ENCODE measurements at places on chromosomes 6 and 20. TPM values are rescaled to one million over a fixed set of nuclear protein-coding genes. Genes with fewer than 3 reads are reported as not detected.

DNA sequence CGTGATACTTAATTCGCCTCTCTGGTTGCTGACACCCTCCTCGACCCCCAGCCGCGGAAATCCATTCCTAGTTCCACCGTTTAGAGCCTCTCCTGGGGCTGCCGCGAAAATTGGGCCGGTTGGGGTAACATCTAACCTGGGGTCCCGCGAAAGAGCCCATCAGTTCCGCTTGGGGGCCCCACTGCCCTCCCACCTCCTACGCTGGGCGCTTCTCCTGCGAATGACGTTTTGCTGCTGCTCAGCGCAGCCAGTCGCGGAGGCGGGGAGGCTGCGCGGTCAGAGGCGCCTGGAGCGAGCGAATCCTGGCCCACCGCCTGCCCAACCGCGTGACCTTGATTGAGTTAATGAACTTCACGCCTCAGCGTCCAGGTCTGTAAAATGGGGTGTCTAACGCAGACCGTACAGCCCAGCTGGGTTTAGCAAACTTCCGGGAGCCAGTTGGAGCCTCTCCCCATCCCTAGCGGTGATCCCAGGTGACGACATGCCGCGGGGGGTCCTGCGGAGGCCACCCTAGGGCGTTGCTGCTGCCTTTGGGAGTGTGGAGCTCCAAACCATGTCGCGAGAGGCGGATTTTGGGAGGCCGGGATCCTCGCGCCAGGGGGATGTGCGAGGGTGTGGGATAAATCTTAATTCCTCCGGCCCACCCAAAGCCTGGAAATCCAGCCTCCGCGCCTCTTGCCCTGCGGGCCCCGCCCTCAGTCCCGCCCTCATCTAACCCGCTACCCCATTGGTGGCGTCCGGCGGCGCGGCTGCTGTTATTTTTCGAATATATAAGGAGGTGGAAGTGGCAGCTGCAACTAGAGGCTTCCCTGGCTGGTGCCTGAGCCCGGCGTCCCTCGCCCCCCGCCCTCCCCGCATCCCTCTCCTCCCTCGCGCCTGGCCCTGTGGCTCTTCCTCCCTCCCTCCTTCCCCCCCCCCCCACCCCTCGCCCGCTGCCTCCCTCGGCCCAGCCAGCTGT, at the start of gene CDC25B:
CDC25B (plus strand) TSS at position 800 of the 958 bp plus-strand sequence. CDS start 222 bp downstream, outside the sequence.
- H3K4me1 ChIP-seq: peaks cover 21% of the 10 kb centered on the region
- H3K36me3 ChIP-seq: no peaks in the 10 kb centered on the region
- H3K27me3 ChIP-seq: no peaks in the 10 kb centered on the region
- DNase-seq: peak; percentile 97

DNA sequence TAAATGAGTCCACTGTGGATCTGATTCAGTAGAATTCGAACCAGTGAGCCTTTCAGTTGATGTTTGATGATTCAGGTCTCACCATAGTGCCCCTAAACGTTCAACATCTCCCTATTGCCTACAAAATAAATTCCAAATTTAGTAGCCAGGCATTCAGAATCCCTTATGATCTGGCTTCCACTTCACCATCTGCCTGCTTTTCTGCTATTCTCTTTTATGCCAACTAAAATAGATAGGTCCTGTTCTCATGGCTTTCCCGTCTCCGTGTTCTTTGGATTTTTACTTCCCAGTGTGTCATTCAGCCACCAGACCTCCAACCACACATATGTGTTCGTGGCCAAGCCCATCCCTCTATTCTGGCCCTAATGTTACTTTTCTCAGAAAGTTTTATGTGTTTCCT, 410.4 kb downstream of the LMBRD1 start:
- no peak overlapping the region for H3K27ac ChIP-seq
- DNase-seq: no peak
- H3K27me3 ChIP-seq: no peaks in the 10 kb centered on the region
- no peaks in the 10 kb centered on the region for H3K36me3 ChIP-seq

Gene TMEM217
- 1.2 TPM for total RNA-seq

GRCh38 chr6:135707426-135707825, 144.1 kb upstream of the PDE7B start:
- no peak for DNase-seq
- no peaks in the 10 kb centered on the region for H3K27me3 ChIP-seq
- no peak overlapping the region for H3K4me3 ChIP-seq
- no peaks in the 10 kb centered on the region for H3K4me1 ChIP-seq
- H3K36me3 ChIP-seq: no peaks in the 10 kb centered on the region

Gene SOBP
- total RNA-seq: 0.67 TPM

GRCh38 chr6:90157441-90157840, 139.2 kb downstream of the BACH2 start:
- no peaks in the 10 kb centered on the region for H3K27me3 ChIP-seq
- no peak overlapping the region for H3K27ac ChIP-seq
- DNase-seq: no peak

Gene SLC25A27
- total RNA-seq: 7.1 TPM

DNA sequence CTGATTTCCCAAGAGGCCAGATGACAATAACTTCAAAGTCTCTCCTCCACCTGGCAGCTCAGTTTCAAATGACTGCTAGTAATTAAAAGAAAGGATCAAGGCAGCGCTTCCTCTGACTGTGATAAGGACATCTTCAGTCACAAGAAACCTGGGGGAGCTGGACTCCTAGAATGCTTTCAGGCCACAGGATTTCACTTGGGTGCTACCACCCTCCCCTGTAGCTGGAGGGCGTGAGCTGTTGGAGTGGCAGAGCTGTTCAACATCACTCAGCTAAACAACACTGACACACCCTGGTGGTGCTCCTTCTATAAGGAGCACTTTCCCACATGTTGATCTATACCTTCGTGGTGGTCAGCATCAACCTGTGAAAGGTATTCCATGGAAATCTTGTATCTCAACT, 2.2 kb upstream of the CNR1 start:
- H3K4me1 ChIP-seq: peaks cover 3% of the 10 kb centered on the region
- H3K4me3 ChIP-seq: no peak overlapping the region
- H3K27ac ChIP-seq: no peak overlapping the region
- no peak for DNase-seq
- no peaks in the 10 kb centered on the region for H3K36me3 ChIP-seq

GRCh38 chr6:112475083-112475482, 128.0 kb downstream of the RFPL4B start:
- H3K36me3 ChIP-seq: no peaks in the 10 kb centered on the region
- H3K27me3 ChIP-seq: no peaks in the 10 kb centered on the region
- no peak for DNase-seq
- no peak overlapping the region for H3K4me3 ChIP-seq
- H3K27ac ChIP-seq: no peak overlapping the region

Gene MYMX
- total RNA-seq: not detected

- H3K27ac ChIP-seq: no peak overlapping the region
- no peaks in the 10 kb centered on the region for H3K4me1 ChIP-seq
- H3K27me3 ChIP-seq: no peaks in the 10 kb centered on the region
- no peaks in the 10 kb centered on the region for H3K36me3 ChIP-seq
- H3K4me3 ChIP-seq: no peak overlapping the region
- DNase-seq: no peak
These were observed 916.2 kb downstream of the GRIK2 start for GRCh38 chr6:102309700-102310099.

Gene UBD
- total RNA-seq: 0.86 TPM

DNA sequence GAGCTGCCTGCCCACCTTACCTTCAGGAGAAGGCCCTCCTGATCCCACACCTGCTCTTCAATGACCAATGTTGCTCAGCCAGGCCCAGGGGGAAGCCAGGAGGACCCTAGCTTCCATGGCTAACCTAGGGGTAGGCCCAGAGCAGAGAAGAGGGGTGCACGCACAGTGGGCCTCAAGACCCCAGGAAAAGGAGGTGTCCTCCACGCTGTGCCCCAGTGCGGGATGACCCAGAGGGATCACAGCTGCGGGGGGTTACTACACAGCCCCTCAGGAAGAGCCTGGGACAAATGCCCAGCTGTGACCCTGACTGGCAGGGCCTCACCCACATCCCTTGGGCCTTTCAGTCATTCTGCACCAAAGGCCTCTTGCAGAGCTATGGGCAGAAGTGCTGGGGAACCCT, 31.6 kb upstream of the APMAP start:
- H3K4me1 ChIP-seq: no peaks in the 10 kb centered on the region
- no peaks in the 10 kb centered on the region for H3K27me3 ChIP-seq
- H3K4me3 ChIP-seq: no peak overlapping the region

Gene EPB41L1
- 40.3 TPM for total RNA-seq

DNA sequence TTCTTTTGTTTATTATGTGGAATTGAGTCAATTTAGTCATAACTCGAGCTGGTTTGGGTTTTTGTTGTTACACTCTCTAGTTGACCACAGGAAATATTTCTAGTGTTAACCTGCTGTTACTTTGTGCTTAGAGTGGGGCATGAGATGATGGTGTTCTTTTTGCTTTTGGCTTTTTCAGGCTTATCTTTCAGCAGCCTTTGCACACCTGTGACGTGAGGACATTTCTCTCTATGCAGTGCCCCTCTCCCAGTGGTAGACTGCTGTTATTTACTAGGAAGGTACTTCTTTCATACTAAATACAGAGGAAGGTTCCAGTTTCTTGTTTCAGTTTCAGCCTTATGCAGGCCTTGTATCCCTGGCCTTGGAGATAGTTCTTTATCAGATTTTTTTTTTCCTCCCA, 766.8 kb upstream of the MAN1A1 start:
- DNase-seq: no peak
- H3K36me3 ChIP-seq: no peaks in the 10 kb centered on the region
- no peak overlapping the region for H3K4me3 ChIP-seq
- H3K4me1 ChIP-seq: no peaks in the 10 kb centered on the region
- no peak overlapping the region for H3K27ac ChIP-seq
- H3K27me3 ChIP-seq: no peaks in the 10 kb centered on the region

Gene LTB
- total RNA-seq: 3.4 TPM

GRCh38 chr20:17621229-17621968, 51.5 kb downstream of the DSTN start:
- DNase-seq: no peak
- H3K4me3 ChIP-seq: no peak overlapping the region
- H3K27ac ChIP-seq: no peak overlapping the region
- H3K27me3 ChIP-seq: no peaks in the 10 kb centered on the region
- no peaks in the 10 kb centered on the region for H3K4me1 ChIP-seq

Gene OLIG3
- total RNA-seq: not detected

- no peak overlapping the region for H3K4me3 ChIP-seq
- peak; percentile 88 for DNase-seq
- no peaks in the 10 kb centered on the region for H3K36me3 ChIP-seq
- peak overlapping the region; percentile 75 for H3K27ac ChIP-seq
- peaks cover 12% of the 10 kb centered on the region for H3K4me1 ChIP-seq
- no peaks in the 10 kb centered on the region for H3K27me3 ChIP-seq
These were observed 122.3 kb downstream of the BANF2 start for GRCh38 chr20:17822039-17822438.

DNA sequence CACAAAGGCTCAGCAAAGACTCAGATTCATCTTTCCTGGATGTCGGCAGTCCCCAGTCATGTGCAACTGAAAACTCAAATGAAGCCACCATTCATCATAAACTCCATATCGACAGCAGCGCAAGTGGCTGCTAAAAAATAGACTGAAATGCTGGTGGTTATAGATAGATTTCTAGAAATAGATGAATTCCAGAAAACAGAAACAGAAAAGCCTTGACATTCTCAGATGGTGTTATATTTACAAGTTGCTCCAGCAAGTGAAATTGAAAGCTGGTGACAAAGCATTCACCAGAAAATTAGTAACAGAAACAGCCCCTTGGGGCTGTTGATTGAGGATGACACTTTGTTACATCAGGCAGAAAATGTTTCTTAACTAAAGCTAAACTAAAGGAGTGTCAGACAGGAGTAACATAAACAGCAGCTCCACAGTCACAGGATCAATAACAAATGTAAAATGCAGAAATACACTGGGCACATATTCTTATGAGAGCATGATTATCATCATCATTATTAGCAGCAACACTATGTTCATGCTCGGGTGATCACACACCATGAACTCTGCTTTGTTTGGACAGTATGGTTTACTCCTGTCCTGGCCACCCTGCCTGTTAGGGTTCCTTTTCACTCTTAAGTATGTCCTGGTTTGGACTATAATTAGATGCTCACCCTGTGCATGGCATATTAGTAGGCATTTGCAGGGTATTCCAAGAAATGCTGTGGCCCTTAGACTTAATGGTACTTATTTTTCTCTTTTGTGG, 36.4 kb upstream of the SLC35F1 start:
- no peaks in the 10 kb centered on the region for H3K27me3 ChIP-seq
- no peak overlapping the region for H3K27ac ChIP-seq
- H3K4me1 ChIP-seq: no peaks in the 10 kb centered on the region
- no peaks in the 10 kb centered on the region for H3K36me3 ChIP-seq
- no peak for DNase-seq
